ENCODE measurements at places on chromosomes 12 and 14.
A peak's percentile ranks its signal among the peaks of the same experiment; 100 is the strongest.

- no peak for DNase-seq
Observed at GRCh38 chr12:54463034-54463433, 10.4 kb downstream of the GTSF1 start.

DNA sequence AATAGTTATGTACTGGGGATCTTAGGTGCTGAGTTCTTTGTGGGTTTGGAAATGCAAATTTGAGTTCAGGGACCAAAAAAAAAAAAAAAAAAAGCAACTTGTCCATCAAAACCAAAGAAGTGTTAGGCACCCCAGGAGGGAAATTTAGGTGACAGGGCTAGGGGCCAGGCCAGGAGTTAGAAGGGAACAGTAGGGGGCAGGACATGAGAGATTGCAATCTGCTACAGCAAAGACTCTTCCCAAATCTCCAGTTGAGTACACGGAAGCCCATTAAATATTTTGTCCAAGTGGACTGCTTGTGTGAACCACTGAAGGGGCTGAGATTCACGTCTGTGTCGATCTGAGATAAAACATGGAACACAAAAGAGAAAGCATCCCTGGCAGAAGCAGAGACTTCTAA is 52.8 kb downstream of the TSPAN19 start:
- no peak for DNase-seq

DNA sequence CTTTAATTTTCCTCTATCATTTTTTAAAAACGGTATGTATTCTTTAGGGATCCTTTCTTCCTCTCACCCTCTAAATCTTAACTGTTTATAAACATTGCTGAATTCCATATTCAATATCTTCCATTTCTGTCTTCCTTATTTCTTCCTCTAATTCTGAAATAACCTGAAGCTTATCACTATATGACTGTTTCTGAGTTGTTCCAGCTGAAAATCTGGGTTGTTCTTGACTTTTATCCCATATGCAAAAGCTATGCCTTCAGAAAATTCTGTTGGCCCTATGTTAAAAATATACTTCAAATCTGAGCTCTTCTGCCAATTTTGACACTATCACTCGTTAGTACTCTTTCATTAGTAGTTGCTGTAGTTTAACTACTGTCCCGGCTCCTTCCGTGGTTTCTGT is 970.3 kb downstream of the BCL11B start:
- DNase-seq: no peak

- DNase-seq: peak; percentile 23
Observed at GRCh38 chr14:20988717-20989470, 886 bp upstream of the METTL17 start.

DNA sequence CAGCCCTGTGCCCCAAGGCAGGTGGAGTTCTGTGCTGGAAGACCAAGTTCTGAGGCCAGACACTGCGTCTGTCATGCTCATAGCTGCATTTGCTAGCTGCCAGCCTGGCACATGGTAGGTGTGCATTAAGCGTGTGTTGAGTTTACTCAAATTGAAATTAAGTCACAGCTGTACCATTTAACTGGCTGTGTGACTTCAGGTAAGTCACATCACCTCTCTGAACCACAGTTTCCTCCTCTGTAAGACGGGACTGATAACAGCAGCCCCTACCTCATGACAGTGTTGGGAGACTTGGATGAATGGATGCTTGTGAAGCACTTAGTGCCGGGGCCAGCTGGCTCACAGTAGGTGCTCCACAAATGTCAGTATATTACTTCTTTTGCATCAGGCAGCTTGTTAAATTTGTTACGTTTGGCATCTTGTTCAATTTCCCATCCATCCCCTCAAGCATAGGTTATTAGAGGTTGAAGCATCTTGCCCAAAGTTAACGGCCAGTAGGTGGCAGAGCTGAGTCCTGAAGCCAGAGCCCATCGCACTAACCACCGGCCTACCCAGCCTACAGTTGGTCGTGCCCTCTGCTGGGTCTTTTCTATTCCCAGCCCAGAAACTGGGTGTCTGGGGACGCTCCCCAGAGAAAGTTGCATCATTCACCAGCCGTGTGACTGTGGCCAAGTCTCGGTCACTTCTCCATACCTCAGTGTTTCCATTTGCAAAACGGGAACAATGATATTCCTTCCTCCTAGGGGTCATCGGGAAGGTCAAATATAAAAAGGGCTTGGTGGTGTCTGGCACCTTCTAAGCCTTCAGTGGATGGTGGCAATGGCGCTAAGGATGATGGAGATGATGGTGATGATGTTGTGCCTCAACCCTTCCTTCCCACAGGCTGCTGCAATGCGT is 4.5 kb downstream of the DAO start:
- DNase-seq: peak; percentile 76

- no peak for DNase-seq
Observed at GRCh38 chr14:86787717-86788116, 1205.3 kb downstream of the GALC start.

DNA sequence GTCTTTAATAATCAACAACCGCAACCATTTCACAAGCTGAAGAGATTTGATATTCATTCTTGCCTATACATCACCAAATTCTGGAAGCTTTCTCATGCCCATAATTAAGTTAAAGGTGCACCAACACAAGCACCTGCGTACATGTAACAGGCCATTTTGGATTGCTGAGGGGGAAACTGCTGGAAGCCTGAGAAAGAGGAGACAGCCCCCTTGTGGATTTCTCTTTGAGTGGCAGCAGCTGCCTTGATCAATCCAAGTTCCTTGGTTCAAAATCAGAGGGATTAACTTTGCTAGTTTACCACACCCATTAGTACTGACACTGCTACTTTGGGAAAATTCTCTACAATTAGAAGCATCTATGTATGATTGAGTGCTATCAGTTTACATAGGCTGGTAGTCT is 321.1 kb downstream of the NOVA1 start:
- DNase-seq: no peak

GRCh38 chr14:52342849-52343596 is 28.9 kb downstream of the PTGER2 start:
- DNase-seq: no peak

GRCh38 chr14:86575141-86575540 is 1045.2 kb downstream of the FLRT2 start:
- DNase-seq: no peak

DNA sequence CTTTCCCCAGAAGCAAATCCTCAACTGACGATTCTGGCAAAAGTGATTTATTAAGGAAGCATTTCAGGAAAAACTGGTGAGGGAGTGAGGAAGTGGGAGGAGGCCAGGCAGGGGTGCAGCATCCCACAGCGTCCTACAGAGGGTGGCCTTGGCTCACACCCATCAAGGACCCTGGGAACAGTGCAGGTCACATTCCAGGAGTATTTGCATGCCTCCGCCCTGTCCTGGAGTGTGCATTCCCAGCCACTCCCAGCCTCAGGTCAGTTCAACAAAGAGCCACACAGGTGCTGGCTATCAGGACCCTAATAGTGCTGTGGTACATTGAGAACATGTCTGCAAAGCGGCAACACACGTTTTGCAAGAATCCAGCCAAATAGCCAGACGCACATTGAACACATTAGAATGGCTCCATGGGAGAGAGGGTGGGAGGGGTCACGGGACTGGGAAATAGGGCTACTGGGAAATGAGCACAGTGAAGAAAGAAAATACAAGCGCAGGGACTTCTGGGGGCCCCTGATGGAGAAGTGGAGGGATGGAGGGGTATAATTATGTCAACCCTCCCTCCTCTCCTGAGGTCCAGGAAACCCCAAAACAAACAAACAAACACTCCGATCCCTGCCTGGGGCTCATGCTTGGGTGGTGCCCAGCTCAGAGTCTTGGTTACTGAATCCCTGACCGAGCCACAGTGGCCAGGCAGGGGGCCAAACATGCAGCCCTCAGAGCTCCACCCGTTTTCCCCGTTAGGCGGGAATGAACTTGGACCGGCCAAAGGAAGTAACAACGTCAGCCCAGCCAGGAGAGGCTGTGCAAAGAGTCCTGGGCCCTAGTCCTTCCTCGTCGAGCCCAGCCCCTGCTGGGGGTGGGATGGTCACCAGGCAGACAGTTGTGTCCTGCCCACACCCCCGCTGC is 36.5 kb downstream of the CMKLR1 start:
- DNase-seq: no peak
